ENCODE measurements at places on chromosomes 3 and 15. TPM values are rescaled to one million over a fixed set of nuclear protein-coding genes. Genes with fewer than 3 reads are reported as not detected.

Gene VGLL3
- total RNA-seq: 45.6 TPM

Gene ADCY5
- 133 TPM for total RNA-seq

DNA sequence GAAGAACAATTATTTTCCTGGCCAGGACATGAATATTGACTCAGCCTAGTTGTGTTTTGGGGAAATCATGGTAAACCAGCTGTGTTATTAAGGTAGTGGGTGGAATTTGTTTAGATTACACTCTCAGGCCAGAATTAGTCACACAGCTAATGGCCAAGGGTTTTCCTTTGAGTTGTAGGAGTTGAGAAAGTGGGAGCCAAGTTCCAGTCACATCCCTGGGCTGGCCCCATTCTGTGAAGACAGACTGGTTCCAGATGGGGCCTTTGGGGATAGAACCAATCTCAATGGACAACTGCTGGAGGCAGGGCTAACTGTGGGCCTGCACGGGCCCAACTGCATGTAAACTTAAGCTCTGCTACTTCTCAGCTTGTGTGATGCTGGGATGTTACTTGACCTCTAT is 1.4 kb upstream of the RASL12 start:
- no peak overlapping the region for H3K4me3 ChIP-seq
- DNase-seq: no peak
- H3K27ac ChIP-seq: peak overlapping the region; percentile 98

- DNase-seq: no peak
- no peaks in the 10 kb centered on the region for H3K36me3 ChIP-seq
- H3K4me3 ChIP-seq: no peak overlapping the region
- no peaks in the 10 kb centered on the region for H3K27me3 ChIP-seq
- peaks cover 25% of the 10 kb centered on the region for H3K4me1 ChIP-seq
Observed at GRCh38 chr15:68334661-68335124, 57.1 kb downstream of the FEM1B start.

DNA sequence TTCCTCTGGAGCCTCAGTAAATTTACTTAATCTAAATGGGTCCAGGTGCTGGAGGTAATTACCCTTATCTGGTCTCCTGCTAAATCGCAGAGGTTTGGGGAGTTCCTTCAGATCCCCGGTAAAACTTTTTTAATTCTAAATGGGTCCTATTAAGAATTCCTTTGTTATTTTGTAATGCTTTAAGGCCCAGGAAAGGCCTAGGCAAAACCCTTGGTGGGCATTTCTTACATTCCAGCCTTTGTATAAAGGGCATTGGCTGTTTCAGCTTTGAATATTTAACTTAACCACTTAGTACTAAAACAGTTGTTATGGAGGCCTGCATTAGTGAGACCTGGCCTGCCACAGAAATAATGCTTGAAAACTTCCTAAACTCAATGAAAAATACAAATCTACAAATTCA is 14.9 kb upstream of the ZNF662 start:
- H3K36me3 ChIP-seq: no peaks in the 10 kb centered on the region
- H3K27me3 ChIP-seq: no peaks in the 10 kb centered on the region
- no peak for DNase-seq
- no peak overlapping the region for H3K27ac ChIP-seq

- H3K27me3 ChIP-seq: no peaks in the 10 kb centered on the region
- H3K4me3 ChIP-seq: no peak overlapping the region
- no peaks in the 10 kb centered on the region for H3K36me3 ChIP-seq
Observed at GRCh38 chr3:62587579-62588031, 214.3 kb upstream of the FEZF2 start.

DNA sequence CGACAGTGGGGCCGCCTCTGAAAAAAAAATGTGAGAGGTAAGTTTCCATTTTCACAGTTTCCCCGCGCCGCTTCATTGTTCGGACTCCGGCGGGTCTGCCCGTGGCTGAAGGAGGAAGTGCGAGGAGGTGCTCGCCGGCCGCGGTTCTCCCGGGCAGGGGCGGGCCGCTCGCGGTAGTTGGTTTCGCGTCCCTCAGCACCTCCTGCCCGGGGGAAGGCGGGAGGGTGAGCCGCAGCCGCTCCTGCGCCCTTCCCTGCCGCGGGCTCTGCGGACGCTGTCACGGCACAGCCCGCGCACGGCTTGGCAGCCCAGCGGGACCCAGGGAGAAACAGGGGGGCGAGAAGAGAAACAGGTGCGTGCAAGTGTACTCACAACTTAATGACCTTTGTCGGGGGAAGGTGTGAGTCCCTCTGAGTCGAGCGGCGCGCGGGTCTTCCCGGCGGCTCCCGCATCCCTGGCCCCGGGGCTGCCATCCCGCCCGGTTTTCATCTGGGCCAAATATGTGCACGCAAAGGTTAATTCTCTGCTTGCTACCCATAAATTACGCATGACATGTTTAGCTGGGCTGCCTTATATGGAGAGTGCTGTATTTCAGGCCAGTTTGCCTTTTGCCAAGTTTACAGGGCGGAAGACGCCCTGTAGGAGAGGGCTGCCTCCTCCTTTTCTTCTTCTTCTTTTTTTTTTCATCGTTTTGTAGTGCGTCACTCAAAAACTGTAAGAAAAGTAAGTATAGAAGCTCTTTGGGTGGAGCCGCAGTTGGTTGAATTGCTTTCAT is 514 bp downstream of the MBNL1 start:
- peak; percentile 94 for DNase-seq
- H3K27me3 ChIP-seq: no peaks in the 10 kb centered on the region
- no peaks in the 10 kb centered on the region for H3K36me3 ChIP-seq
- peak overlapping the region; percentile 98 for H3K27ac ChIP-seq

Gene TNNC1
- 7.1 TPM for total RNA-seq

Gene EEF1AKMT4
- 3.3 TPM for total RNA-seq

GRCh38 chr3:25582242-25582641 is 82.5 kb downstream of the TOP2B start:
- DNase-seq: no peak
- no peak overlapping the region for H3K4me3 ChIP-seq
- H3K4me1 ChIP-seq: peaks cover 4% of the 10 kb centered on the region
- no peak overlapping the region for H3K27ac ChIP-seq
- peaks cover 45% of the 10 kb centered on the region for H3K36me3 ChIP-seq
- H3K27me3 ChIP-seq: no peaks in the 10 kb centered on the region

- H3K4me1 ChIP-seq: no peaks in the 10 kb centered on the region
- H3K27ac ChIP-seq: no peak overlapping the region
- H3K27me3 ChIP-seq: no peaks in the 10 kb centered on the region
- H3K4me3 ChIP-seq: no peak overlapping the region
Observed at GRCh38 chr3:56424885-56425284, 43.4 kb downstream of the ERC2 start.

DNA sequence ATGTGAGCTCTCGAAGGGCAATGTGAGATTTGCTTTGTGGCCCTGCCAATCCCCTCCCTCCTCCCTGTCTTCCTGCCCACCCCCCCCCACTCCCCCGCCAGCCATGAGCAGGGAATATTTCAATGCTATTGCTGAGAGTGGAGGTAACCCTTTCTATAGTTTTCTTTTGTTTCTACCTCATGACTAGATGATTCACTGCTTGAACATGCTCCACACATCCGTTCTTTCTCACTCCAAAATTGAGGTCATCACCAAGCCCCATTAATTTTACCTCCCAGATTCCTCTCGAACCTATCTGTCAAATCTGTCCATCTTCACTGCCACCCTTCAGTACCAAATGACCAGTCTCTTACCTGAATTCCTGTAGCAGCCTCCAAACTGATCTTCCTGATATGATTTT is 12.2 kb downstream of the ZNF774 start:
- peaks cover 23% of the 10 kb centered on the region for H3K4me1 ChIP-seq
- no peaks in the 10 kb centered on the region for H3K36me3 ChIP-seq
- H3K27me3 ChIP-seq: no peaks in the 10 kb centered on the region
- DNase-seq: no peak
- no peak overlapping the region for H3K27ac ChIP-seq

Gene ZNF770
- total RNA-seq: 21.4 TPM

- no peak overlapping the region for H3K4me3 ChIP-seq
- H3K27ac ChIP-seq: no peak overlapping the region
- no peaks in the 10 kb centered on the region for H3K27me3 ChIP-seq
- H3K4me1 ChIP-seq: peaks cover 8% of the 10 kb centered on the region
Observed at GRCh38 chr3:186509423-186509822, 34.8 kb downstream of the CRYGS start.

- H3K27ac ChIP-seq: no peak overlapping the region
- no peak for DNase-seq
- H3K36me3 ChIP-seq: no peaks in the 10 kb centered on the region
Observed at GRCh38 chr15:94234300-94234699, 2.9 kb downstream of the MCTP2 start.

GRCh38 chr3:99910752-99911290 is 93.2 kb downstream of the CMSS1 start:
- H3K27ac ChIP-seq: peak overlapping the region; percentile 35
- H3K27me3 ChIP-seq: no peaks in the 10 kb centered on the region
- no peak for DNase-seq
- H3K4me1 ChIP-seq: no peaks in the 10 kb centered on the region
- no peaks in the 10 kb centered on the region for H3K36me3 ChIP-seq

Gene SKOR1
- 0.58 TPM for total RNA-seq

DNA sequence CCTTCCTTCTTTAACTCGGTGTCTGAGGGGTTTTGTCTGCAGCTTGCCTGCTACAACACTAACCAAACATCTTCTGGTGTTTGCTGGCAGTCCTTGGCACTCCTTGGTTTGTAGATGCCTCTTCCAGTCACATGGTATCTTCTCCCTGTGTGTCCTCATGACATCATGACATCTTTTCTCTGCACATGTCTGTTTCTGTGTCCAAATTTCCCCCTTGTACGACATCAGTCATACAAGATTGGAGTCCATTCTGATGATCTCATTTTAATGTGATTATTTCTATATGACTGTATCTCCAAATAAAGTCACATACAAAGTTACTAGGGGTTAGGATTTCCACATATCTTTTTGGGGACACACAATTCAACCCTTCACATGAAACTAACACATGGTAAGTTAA is 152.3 kb upstream of the LRRN1 start:
- no peaks in the 10 kb centered on the region for H3K27me3 ChIP-seq
- no peak overlapping the region for H3K4me3 ChIP-seq
- no peaks in the 10 kb centered on the region for H3K36me3 ChIP-seq
- no peak overlapping the region for H3K27ac ChIP-seq
- DNase-seq: peak; percentile 24

Gene THAP10
- 1.3 TPM for total RNA-seq

GRCh38 chr15:43881944-43882343 is 55.1 kb downstream of the WDR76 start:
- H3K36me3 ChIP-seq: no peaks in the 10 kb centered on the region
- DNase-seq: no peak
- peaks cover 9% of the 10 kb centered on the region for H3K27me3 ChIP-seq
- no peak overlapping the region for H3K27ac ChIP-seq
- H3K4me1 ChIP-seq: no peaks in the 10 kb centered on the region
